ENCODE measurements at places on chromosomes 3 and 15.

GRCh38 chr15:89116404-89116803 is 28.1 kb downstream of the ABHD2 start:
- DNase-seq: no peak

DNA sequence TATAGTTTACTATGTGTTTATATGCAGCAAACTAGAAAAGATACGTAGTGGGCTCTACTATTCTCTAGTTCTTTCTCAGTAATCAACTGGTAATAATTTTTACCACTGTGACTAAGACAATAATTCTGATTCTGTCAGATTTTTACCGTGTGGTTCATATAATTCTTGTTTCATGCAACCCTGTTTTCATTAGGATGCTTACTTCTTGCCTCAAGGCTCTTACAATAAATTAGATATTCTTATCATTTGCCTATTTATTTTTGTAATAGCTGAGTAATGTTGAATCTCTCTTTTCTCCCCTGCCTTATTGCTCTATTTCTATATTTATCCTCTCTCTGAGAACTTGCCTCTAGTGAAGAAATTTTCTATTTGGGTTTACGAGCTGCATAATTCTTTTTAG is 524.7 kb downstream of the NAALADL2 start:
- DNase-seq: no peak

DNA sequence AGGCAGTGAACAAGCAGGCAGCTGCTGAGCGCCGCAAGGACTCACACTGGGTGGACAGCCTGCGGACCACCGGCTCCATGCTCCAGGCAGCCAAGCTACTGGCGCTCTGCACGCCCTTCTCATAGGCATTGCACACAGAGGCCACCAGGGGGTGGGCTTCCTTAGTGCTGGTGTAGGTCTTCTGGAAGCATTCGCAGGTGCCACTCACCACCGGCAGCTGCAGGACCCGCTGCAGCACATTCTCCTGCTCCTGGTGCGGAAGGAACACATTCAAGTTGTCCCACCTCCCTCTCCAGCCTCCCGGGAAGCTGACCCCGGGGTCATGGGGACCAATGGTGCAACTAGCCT is 6.0 kb downstream of the PLIN1 start:
- DNase-seq: no peak

DNA sequence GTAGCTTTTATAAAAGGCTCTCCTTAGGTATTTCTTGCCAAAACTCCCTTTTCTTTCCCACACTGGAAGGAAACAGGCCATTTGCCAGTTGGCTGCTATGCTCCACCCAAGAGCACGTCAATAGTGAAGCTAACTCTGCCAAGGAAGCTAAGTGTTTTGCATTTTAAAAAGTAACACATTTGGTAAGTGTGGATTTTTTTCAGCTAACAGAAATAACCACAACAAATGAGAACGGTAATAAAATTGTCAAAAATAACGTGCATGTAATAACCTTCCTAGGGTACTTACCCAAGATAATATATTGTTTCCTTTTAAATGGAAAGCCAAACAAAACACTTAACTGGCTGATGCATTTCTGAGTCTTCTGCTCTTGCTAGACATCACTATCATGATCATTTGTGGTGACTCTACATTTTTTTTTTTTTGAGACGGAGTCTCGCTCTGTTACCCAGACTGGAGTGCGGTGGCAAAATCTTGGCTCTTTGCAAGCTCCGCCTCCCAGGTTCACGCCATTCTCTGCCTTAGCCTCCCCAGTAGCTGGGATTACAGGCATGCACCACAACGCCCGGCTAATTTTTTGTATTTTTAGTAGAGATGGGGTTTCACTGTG is 4.6 kb downstream of the DPP8 start:
- DNase-seq: no peak

DNA sequence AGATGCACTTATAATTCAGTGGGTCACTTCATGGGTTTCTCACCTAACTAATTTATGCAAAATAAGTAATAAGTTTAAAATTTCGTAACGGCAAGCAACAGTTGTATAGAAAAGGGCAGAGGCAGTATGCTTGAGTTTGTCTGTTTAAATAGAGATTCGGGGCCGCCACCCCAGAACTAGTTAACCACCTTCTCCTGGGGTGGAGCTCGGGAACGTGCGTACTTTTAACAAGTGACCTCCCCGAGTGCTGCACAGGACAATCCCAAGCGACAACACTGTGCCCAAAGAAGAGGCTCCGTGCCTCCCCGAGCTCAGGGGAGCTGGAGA is 439 bp downstream of the SSR3 start:
- DNase-seq: no peak

GRCh38 chr3:43644443-43644842 is 22.6 kb upstream of the ANO10 start:
- DNase-seq: no peak

GRCh38 chr3:117836296-117836695 is 1126.7 kb downstream of the TUSC7 start:
- no peak for DNase-seq

GRCh38 chr3:32815841-32816438 is 1.9 kb upstream of the TRIM71 start:
- no peak for DNase-seq
